T-helper 17 cell (primary cell): ENCODE measurements at places on chromosomes 16 and 17. TPM values are rescaled to one million over a fixed set of nuclear protein-coding genes. Genes with fewer than 3 reads are reported as not detected.

DNA sequence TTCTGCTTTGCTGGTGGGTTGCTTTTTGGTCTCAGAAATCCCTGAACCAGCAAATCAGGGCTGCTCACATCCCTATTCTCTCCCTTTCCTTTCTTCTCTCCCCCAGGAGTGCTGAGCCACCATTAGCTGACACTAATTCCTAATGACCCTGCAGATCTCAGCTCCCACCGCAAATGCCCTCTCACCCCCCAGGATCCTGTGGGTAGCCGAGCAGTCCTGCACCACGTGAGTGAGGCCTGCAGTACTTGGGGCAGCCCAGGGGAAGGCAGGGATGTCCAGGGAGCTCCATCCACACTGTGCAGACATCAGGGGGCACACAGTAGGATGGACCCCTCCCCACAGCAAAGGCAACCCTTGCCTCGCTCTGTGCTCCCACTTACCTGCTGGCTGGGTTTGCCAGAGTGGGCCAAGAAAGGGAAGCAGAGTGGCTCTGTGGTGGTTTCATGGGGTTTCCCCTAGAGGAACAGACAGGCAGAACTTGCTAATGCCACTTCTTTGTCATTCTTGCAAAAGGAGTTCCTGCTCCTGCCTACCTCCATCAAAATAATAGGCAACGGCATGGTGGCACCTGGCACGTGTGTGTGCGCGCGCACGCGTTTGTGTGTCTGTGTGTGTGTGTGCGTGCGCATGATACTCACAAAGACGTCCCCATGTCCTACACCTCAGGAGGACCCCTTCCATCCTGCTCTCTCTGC, 135.6 kb downstream of the GAS7 start:
- DNase-seq, result no peak

- DNase-seq, result no peak
Observed at GRCh38 chr16:68907297-68907696, 64.0 kb downstream of the TANGO6 start.

DNA sequence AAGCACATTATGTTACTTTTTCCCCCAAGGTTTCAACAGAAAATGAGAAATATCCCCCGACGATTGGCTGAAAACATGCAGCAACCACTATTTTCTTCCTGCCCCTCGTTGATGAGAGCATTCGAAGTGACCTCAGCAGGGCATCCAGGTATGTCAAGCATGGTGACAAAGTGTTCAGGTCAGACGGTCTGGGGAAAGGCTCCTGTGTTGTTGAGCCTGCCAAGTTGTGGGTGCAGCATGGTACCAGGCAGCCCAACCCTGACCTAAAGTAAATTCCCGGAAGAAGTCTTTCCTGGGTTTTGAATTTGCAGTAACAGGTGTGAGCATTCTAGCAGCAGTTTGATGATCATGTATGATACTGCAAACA, 51.7 kb upstream of the SEC14L1 start:
- no peak for DNase-seq

- no peak for DNase-seq
Observed at GRCh38 chr17:39213852-39214251, 11.9 kb downstream of the STAC2 start.

GRCh38 chr17:15958484-15958854, 13.5 kb downstream of the ADORA2B start:
- no peak for DNase-seq

DNA sequence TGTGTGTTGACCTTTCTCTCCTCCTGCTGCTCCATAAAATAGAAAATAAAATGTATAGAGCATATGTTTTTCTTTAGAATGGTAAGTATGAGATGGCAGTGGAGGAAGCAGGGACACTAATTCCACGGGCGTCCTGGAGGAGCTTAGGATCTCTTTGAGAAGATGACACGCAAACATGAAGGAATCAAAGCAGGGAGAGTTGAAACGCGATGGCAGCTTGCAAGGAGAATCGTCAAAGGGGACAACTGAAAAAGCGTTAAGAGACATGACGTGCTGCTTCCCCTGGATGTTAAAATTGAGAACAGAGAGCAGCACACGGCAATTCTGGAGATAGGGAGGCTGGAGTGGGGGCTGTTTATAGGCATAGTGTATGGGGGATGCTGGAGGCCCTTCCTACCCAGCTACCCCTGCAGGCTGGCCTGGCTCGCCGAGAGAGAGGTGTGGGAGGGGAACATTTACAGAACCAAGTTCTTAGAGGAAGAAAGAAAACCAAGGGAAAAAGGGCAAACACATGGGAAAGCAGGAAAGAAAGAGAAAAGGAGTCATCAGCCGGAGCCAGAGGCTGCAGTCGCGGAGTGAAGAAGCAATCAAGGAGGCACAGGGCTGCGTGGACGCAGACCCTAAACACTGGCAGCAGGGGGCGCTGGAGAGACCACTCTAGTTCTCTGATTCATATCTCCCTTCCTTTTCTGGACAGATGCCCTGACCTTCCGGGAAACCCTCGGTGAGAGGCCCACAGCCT, 55.8 kb downstream of the MYH13 start:
- DNase-seq, result no peak

DNA sequence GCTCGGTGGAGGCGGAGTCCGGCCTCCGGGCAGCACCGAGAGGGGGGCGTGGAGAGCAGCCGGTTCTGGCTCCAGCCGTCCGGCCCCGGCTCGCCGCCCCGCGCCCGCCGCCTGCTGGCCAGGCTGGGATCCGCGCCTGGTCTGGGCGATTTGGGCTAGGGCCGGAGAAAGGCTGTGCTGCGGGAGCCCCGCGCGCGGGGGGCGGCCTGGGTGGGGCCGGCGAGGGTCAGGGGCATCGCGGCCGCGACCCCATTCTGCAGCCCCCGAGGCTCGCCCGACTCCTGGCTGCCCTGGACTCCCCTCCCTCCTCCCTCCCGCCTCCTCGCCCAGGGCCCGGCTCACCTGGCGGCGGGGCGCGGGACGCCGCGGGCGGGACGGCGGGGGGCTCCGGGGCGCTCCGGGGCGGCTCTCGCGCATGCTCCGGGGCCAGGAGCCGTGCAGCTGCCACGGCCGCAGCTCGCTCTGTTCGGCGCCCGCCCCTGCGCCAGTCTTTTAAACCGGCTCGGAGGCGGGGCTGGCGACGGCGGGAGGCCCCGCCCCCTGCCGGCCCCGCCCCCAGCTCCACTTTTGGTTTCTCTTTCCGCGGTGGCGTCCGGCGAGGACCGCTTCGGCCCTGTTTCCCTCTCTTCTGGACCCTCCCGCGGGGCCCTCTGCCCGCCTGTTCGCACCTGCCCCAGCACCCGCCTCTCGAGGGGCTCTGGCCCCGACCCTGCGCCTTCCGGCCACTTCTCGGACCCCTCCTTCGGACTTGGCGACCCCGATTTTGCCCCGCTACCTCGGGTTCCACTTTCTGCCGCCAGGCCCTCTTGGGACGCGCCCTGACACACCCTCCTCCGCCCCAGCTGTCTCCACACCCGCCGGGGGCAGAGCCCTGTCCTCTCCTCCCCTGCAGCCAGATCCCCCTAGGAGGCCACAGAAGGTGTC, at the start of gene SOCS1:
SOCS1 (minus strand) TSS at position 468 of the 924 bp plus-strand sequence. CDS start 726 bp downstream, outside the sequence.
- peak; percentile 87 for DNase-seq

- no peak for DNase-seq
Observed at GRCh38 chr16:3756113-3756512, 38.8 kb upstream of the TRAP1 start.

- no peak for DNase-seq
Observed at GRCh38 chr17:66643815-66644710, 190.9 kb upstream of the CACNG5 start.

DNA sequence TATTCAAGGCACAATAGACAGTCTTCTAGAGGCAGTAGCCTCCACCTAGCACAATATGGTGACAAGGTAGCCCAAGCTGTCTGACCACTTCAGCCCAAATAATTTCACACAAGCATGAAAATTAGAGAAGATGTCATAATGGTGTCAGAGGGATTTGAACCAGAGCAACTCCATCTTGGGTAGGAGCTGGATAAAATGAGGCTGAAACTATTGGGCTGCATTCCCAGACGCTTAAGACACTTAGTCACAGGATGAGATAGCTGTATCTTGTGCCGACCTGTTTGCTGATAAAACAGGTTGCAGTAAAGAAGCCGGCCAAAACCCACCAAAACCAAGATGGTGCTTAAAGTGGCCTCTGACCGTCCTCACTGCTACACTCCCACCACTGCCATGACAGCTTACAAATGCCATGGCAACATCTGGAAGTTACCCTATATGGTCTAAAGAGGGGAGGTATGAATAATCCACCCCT, 192.6 kb downstream of the CPPED1 start:
- DNase-seq, result no peak

GRCh38 chr17:78889531-78889930, 13.5 kb downstream of the CEP295NL start:
- DNase-seq, result no peak

Gene RGS11
- total RNA-seq, result not detected

Gene CPHXL2
- not detected for total RNA-seq

Gene TPSG1
- not detected for total RNA-seq

Gene GPT2
- 0.23 TPM for total RNA-seq

Gene GDPD3
- 12.6 TPM for total RNA-seq

Gene CD300LB
- total RNA-seq, result 1.4 TPM
